ENCODE measurements at places on chromosomes 13 and 19. TPM values are rescaled to one million over a fixed set of nuclear protein-coding genes. Genes with fewer than 3 reads are reported as not detected.

GRCh38 chr19:34835631-34836351, 62.8 kb upstream of the ZNF599 start:
- DNase-seq: no peak

DNA sequence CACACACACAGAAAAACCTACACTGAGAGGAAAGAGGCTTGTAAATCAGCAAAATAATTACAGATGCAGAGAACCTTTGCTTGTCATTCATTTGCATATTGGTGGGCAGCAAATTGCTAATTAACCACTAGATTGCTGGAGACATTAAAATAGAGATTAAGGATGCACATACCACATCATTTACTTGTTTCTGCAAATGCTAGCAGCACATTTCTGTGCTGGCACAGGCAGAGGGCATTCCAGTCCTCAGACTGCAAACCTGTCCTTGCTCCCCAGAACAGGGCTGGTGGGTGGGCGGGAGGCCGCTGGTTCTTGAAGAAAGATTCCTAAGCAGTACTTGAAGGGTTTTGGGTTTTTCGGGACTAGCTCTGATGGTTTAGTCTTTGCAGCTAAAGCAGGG, 941 bp upstream of the SIAH3 start:
- DNase-seq: no peak

DNA sequence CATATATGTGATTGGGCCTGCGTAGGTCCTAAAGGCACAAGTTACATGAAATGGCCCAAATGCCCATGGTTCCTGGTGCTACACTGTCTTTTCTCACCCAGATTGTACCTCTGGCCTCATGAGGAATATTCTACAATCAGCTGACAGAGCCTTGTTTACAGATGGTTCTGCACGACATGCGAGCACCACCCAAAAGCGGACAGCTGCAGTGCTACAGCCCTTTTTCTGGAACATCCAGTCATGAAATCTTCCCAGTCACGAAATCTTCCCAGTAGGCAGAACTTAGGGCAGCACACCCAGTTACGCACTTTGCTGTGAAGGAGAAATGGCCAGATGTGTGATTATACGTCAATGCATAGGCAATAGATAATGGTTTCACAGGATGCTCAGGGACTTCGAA, 7.7 kb upstream of the ELF1 start:
- no peak for DNase-seq

GRCh38 chr13:34522808-34523207, 419.3 kb upstream of the NBEA start:
- DNase-seq: no peak

Gene IGFL3
- not detected for total RNA-seq

DNA sequence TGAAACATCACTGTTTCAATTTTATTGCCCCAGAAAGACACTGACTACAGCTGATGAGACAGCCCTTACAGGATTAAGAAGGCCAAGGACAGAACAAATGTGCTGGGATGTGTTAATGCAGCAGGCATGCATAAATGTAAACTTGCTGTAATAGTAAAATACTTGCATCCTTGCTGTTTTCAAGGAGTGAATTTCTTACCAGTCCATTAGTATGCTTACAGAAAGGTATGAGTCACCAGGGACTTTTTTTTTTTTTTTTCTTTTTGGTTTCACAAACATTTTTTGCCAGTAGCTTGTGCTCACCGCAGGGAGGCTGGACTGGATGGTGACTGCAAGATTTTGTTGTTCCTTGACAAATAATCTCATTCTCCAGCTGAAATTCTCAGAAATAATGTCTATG, 55.1 kb downstream of the GPR180 start:
- DNase-seq: peak; percentile 66

- peak; percentile 58 for DNase-seq
These were observed at the start of gene ZFP82 for GRCh38 chr19:36418287-36419001. ZFP82 (minus strand) TSS chr19:36418644; CDS start chr19:36409789, 8,855 bp downstream.

GRCh38 chr19:51138549-51138979, 3.5 kb upstream of the SIGLEC7 start:
- DNase-seq: no peak

DNA sequence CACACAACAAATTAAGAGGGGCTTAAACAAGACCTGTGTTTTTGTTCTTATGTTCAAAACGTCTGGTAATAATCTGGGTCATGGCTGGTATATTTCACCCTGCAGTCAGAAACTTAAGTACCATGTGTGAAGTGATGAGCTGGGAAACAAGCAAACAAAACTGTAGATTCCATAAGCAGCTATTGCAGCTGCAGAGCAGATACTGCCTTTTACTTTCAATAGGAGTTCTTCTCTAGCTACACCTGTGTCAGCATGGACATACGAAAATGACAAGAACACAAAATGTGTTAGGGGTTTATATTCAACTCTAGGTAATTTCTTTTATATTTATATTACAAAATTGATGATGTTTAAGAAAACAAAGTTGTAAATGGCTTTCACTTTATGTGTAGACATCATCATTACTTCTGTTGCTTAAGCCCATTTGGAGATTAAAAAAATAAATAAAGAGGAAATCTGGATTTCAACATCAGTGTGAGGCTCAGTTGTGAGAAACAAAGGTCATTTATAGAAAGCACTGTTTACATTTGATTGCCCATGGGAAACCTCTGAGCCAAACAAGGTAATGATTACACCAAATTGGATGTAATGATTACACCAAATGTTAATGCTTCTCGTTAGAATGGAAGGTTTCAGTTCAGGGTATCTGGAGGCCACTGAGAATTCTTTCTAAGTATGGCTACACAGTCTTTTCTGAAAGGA, 451.0 kb upstream of the SLC10A2 start:
- DNase-seq: no peak

DNA sequence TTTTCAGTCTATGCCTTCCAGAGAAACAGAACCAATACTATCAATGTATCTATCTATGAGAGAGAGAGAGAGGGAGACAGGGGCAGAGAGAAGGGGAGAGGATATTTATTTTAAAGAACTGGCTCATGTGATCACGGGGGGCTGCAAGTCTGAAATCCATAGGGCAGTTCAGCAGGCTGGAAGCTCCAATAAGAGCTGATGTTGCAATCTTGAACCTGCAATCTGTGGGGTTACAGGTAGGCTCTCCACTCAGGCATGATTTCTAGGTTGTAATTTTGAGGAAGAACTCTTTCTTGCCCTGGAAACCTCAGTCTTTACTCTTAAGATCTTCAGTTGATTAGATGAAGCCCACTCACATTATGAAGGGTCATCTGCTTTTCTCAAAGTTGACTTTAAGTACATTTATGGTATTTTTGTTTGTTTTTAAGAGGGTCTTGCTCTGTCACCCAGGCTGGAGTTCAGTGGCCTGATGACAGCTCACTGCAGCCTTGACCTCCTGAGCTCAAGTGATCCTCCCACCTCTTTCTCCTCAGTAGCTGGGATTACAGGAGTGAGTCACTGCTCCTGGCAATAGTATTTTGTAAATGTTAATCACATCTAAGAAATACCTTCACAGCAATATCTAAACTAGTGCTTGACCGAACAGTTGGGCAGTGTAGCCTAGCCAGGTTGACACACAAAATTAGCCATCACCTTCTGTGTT, 376.4 kb downstream of the FGF9 start:
- no peak for DNase-seq

GRCh38 chr13:33218020-33218419, 67.5 kb downstream of the STARD13 start:
- DNase-seq: peak; percentile 99

DNA sequence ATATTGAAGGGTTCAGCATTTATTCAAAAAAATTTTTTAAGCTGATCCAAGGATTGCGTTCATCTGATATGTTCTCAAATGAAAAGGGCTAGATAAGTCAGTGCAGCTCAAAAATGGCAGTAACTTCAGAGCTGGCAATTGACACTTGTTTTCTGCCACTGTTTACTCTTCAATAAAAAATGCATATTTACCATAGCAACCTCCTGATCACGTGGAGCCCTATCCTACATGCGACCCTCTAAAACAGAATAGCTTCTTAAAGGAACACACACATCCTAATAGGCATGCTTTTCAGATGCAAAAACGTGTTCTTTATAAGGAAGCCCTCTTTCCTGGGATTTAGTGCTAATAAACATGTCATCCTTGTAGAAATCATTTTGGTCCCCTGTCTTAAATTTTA, 150.2 kb downstream of the ZNF536 start:
- DNase-seq: no peak

GRCh38 chr13:35808846-35809245, 322.3 kb downstream of the DCLK1 start:
- DNase-seq: no peak

Gene TMC4
- total RNA-seq: 175 TPM

DNA sequence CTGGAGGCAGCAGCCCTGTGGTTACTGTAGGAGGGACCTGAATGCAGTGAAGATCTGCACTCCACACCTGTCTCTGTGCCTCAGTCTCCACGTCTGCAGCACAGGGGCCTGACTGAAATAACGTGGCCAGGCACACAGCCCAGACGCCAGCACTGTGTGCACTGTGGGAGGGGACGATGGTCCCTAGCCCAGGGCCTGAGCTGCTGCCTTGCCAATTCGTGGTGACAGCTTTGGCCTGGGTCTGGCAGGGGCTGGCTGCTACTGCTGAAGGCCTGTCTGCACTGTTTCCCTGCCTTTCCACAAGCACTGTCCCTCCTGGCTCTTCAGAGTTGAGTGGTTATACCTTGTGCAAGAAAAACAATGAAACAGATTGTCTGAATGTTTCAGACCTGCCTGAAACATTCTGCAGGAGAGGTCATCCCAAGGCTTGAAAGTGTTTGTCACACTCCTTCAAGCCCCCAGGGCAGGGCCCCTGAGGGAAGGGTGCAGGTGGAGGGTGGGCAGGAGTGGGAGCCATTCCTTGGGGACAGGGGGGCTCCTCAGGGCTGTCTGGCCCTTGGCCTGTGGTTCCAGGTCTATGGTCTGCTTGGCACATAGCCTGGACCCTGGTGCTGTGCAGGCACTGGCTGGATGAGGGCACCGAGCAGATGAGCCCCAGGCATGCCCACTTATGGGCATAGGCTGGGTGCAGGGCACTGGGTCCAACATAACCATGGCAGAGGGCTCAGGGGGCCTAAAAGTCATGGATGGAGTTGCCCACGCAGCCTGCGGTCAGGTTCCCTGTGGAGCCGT, 38.7 kb upstream of the LDLR start:
- DNase-seq: no peak

DNA sequence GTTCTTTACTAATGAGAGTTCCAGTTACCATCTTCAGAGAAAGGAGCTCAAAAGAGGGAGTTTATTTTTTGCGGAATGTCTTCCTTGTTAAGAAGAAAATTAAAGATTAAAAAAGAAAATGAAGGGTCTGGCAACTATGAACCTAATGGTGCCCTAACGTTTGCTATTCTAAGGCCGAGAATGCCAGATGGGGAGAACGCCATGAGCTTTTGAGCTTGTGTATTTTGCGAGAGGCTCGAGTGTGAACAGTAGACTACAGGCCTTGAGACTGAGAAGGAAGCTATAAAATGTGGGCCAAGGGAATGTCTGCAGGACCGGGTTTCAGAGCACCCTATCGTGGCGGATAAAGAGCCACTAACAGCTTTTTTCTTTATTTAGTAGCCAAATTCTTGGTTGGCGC, 6.7 kb downstream of the FGF14 start:
- no peak for DNase-seq

- DNase-seq: no peak
These were observed 118.5 kb downstream of the STK24 start for GRCh38 chr13:98458431-98458830.

DNA sequence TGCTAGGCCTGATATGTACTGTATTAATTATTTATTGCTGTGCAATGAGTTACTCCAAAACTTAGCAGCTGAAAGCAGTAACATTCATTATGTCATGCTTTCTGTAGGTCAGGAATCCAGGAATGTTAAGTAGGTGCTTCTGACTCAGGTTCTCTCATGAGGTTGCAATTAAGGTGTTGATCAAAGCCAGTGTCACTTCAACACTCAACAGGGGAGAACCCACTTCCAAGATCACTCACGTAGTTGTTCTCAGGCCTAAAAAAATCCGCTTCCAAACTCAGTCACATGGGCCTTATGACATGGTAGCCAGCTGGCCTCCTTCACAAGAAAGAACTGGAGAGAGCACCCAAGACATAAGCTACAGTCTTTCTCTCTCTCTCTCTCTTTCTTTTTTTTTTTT, 211.1 kb upstream of the NBEA start:
- DNase-seq: no peak

Gene DAND5
- 0.20 TPM for total RNA-seq

DNA sequence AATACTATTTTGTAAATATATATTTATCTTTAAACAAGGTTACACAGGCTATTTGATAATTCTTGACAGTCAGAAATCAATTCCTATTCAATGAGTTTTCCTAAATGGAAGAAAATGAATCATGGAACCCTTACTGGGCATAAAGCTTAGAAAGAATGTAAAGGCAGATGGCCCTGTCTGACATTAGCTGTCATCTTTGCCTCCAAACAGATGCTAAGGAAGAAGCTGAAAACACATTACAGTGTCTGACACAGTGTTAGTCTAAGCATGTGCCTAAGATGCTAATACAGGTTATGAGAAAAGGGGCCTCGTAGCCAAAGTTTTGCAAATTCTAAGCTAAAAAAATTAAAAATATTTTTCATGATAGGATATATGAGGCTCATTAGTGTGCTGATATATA, 112.8 kb downstream of the ITGBL1 start:
- DNase-seq: no peak

Data from PC-9 (cell line).